HS-5 (cell line): ENCODE measurements at places on chromosomes 11 and 22.

DNA sequence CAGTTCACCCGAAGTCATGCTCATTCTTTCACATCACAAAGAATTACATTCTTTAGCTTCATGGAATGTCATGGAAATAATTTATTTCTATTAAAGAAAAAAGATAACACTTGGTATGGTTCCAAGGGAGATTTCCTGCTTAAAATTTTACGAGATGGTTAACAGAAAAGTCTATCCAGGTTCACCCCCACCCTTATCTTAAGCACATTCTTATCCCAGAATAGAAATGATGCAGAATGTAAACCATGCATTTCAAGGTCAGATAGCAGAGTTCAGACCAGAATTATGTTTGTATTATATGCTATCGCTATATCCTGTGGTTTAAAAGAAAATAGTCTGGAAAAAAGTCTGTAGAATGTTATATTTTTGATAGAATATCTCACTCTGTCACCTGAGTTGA is 58.7 kb downstream of the GAS2 start:
- no peak for DNase-seq

DNA sequence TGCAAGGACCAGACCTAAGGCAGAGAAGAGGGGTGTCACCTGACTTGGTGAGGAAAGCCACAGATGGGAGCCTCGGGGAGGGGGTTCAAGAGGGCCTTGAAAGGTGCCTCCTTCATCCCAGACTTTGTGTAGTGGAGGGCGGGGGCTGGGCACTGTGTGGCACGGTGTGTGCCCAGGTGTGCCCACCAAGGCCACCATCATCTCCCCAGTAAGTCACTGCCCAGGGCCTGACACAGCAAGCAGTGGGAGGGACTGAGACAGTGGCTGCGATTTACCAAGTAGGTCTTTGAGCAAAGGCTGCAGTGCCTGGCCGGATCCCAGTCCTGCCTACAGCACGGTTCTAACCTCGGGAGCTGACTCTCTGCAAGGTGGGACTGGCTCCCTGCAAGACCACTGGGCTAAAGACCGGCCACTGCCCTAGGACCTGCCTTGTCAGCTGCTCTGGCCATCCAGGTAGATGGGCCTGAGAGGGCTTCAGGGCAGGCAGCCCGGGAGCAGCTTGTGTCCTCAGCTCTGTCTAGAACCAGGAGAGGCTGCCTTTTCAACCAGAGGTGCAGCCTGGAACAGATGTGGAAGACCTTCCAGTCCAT is 1.4 kb downstream of the OSM start:
- DNase-seq = no peak

DNA sequence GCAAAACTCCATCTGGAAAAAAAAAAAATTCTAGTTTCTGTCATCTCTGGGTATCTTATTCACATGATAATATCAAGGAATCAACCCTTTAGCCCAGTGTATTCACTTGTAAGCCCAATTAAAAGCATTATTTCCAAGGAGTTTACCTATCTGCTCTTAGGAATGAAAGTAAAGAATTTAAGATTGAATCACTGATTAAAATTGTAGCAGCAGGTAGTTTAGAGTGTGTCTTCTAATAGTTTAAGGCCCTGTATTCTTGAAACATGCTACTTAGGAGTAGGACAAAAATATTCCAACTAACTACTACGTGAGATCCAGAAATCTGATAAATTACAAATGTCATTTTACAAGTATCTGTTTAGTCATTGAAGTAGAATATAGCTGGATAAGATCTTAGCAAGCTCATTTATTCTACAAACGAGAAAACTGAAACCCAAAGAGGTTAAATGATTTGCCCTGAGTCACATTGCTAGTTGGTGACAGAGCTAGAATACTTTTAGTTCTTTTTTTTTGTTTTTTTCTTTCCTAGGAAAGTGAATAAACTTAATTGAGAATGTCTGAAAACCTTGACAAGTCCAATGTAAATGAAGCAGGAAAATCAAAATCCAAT is 4.0 kb downstream of the TCP11L1 start:
- DNase-seq = no peak

DNA sequence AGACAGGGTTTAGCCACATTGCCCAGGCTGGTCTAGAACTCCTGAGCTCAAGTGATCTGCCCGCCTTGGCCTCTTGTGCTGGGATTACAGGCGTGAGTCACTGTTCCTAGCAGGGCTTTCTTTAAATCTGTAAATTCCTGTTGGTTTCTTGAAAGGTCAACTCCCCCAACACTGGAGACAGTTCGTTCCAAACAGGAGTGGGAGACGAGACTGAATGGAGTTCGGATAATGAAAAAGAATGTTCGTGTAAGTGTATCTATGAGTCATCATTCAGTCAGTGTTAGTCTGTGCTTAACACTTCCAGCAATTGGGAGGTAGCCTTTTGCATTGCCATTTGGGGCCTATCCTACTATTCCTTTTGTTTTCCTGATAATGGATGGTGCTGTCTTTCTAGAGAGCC is 10.0 kb upstream of the BACE1-AS start:
- peak; percentile 88 for DNase-seq

- no peak for DNase-seq
Measured at GRCh38 chr11:75280770-75281468, 40.3 kb downstream of the TPBGL start.

GRCh38 chr22:20156611-20157429 is 6.0 kb upstream of the CCDC188 start:
- DNase-seq = no peak

DNA sequence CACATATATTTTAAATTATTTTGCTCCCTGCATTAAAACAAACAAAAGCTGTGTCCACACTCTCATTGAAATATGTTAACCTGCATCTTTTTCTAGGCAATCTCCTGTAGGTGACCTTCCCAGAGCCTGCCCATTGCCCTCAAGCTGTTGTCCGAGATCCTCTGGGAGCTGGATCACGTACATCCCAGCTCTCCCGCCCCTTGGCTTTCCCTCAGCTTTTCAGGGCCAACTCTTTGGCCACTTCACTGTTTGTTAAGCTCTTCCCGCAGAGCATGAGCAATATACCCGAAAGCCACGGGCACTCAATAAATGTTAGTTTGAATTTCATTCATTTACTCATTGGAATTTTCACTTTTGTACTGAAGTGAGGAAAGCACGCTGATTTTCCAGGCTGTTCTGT is 32.2 kb downstream of the ELMOD1 start:
- no peak for DNase-seq

DNA sequence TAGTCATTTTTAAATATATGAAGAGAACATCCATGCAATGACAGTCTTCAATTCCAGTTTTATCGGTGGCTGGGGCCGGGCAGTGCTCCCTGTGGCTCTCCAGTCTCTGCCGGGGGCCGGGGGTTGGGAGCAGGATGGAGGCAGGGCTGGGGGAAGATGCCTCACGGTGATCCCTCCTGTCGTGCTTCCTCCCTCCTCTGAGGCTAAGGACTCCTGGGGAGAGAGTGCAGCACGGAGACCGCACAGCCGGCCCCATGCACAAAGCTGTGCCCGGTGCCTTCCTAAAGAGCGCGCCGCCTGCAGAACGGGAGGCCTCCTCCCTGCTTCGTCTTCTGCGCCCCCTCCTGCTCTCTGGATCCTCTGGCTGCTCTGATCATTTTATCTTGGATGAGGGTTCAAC is 20.5 kb downstream of the GAL start:
- DNase-seq = no peak

DNA sequence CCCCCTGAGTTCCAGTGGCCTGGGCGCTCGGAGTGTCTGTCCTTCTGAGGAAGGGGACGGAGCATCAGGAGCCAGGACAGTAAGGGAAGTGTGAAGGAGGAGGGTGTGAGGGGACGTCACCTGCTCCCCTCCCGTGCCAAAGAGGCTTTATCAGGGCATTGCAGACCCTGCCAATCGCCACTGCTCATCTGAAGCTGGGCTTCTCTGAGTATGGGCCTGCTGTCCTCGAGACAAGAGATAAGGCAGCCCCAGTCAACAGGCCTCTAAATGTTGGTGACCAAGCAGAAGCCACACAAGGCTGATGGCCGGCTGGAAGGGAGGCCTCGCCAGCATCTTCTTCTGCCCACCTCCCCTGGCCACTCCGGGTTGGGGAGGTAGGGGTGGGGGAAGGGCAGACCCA is 29.8 kb downstream of the LIF start:
- no peak for DNase-seq

DNA sequence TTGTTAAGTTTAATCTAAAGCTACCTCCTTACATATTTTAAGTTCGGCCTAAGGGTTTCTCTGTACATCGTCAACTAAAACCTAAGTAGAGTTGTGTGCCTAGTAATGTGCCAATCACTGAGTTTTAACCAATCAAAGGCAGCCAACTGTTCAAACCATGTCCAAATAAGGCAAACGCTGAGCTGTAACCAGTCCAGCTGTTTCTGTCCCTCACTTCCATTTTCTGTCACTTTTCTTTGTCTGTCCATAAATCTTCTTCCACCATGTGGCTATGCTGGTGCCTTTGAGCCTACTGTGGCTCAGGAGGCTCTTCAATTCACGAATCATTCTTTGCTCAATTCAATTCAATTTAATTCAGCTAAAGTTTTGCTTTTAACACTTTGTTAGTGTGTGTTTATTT is 13.9 kb upstream of the ATXN10 start:
- no peak for DNase-seq

DNA sequence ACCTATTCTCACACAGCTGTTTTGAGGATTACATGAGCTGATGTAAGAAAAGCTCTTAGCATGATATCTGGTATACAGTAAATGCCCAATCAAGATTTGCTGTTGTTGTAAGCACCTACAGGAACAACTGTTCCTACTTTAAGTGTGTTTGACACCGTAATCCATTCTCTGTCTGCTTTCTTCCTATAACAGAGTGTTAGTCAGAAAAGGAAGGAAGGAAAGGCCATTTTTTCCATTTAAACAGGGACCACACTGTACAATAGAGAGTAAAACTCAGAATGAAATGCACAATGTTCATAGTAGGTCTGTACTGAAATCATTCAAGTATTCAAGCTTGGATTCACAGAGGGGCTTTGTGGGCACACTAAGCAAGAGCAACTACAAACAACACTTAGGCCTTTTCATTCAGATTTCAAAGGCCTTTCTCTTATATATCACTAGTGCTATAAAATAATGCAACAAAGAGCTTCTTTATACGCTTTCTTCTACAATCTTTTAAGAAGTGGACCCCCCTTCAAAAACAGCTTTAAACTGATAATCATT is 21.5 kb downstream of the MTCH2 start:
- no peak for DNase-seq

DNA sequence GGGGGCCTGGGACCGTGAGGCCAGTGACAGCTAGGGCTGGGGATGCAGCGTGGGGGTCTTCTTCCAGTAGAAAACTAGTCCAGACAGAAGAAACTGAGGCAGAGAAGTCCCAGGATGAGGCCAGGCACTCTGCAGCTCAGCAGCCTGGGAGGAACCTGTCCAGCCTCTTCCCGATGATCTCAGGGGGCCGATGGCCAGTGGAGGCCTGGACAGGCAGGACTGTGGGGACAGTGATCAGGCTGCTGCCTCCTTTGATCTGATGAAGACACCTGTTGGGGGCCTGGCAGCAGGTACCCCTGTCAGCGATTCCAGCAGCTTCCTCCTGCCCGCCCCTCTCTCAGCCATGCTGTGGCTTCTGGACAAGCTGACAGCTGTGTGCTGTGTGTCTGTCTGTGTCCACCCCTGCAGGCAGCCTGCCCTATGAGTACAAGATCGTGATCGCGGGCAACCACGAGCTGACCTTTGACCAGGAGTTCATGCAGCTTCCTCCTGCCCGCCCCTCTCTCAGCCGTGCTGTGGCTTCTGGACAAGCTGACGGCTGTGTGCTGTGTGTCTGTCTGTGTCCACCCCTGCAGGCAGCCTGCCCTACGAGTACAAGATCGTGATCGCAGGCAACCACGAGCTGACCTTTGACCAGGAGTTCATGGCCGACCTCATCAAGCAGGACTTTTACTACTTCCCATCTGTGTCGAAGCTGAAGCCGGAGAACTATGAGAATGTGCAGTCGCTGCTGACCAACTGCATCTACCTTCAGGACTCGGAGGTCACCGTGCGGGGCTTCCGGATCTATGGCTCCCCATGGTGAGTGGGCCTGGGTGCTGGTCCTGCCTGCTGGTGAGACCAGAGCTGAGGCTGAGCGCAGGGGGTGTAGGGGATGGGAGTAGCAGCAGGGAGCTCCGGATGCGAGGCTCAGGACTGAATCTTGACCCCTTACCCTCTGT is 62.6 kb downstream of the MPPED1 start:
- DNase-seq = no peak

- no peak for DNase-seq
Measured at GRCh38 chr11:69041516-69041915, 7.2 kb upstream of the TPCN2 start.

DNA sequence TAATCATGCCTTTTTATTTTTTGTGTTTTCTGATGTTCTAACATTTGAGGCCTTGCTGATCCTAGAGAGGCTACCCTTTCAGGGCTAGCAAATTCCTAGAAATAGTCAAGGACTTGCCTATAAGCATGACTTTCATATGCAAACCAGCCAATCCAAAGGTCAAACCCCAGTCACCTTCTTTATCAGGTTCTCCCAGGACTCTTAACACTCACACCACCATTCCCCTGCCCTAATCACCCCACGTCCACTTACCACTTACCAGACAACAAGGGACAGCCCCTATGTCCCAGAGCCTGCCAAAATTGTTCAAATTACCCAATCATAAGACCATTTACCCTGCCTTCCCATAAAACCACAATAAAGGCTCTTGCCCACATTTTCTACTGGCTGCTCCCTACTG is 1339.8 kb downstream of the LRRC4C start:
- DNase-seq = no peak

DNA sequence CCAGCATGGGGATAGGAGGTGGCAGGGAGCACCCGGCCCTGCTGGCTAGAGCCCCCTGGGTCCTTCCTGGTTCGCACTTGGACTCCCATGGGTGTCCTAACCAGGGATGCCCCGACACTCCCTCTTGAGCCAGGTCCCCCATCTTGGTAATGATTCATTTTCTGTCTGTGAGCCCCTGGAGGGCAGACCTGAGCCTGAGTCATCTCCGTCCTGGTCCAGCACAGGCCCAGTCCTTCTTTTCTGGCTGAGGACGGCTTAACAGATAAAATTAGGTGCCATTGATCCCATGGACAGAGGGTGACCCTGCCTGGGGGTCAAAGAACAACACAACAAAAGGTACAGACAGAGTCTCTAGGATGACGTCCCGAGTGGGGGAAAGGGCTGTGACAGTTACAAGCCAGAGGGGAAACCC is 3.5 kb downstream of the RHOD start:
- no peak for DNase-seq

DNA sequence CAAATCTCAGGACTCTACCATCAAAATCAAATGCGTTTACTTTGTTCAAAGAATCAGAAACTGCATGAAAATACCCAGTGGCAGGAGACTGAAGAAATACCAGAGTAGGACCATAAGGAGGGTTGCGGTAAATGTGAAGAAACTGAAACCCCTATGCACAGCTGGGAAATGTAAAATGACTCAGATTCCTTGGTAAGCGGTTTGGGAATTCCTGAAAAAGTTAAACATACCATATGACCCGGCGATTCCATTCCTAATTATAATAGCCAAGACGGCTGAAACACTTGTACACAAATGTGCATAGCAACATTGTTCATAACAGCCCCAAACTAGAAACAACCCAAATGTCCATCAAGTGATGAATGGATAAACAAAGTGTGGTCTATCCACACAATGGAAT is 114.1 kb upstream of the GRAMD1B start:
- no peak for DNase-seq

DNA sequence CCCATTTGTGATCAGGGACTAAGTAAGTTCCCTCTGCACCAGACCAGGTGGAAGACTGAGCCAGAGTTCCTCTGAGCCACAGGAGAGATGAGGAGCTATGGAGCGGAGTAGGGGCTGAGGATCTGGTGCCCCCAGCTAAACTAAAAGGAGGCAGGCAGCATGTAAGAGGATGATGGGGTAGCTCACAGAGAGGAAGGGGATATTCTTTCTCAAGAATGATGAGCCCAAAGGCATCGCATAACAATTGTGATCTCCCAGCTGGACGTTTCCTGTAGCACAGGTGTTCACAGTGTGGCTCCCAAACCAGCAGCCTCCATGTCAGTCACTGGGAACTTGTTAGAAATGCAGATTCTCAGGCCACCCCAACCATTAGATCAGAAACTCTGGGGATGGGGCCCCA is 24.4 kb downstream of the ADAMTS8 start:
- no peak for DNase-seq
